Activated T-helper 17 cell treated with anti-CD3 and anti-CD28 coated beads, Interleukin-2, amount 50 U/mL, for 72 hours (primary cell): ENCODE measurements at places on chromosomes 4 and X.

- H3K27me3 ChIP-seq: no peaks in the 10 kb centered on the region
- H3K27ac ChIP-seq: no peak overlapping the region
- no peaks in the 10 kb centered on the region for H3K36me3 ChIP-seq
Observed at GRCh38 chr4:187380181-187380581, 615.4 kb upstream of the ZFP42 start.

DNA sequence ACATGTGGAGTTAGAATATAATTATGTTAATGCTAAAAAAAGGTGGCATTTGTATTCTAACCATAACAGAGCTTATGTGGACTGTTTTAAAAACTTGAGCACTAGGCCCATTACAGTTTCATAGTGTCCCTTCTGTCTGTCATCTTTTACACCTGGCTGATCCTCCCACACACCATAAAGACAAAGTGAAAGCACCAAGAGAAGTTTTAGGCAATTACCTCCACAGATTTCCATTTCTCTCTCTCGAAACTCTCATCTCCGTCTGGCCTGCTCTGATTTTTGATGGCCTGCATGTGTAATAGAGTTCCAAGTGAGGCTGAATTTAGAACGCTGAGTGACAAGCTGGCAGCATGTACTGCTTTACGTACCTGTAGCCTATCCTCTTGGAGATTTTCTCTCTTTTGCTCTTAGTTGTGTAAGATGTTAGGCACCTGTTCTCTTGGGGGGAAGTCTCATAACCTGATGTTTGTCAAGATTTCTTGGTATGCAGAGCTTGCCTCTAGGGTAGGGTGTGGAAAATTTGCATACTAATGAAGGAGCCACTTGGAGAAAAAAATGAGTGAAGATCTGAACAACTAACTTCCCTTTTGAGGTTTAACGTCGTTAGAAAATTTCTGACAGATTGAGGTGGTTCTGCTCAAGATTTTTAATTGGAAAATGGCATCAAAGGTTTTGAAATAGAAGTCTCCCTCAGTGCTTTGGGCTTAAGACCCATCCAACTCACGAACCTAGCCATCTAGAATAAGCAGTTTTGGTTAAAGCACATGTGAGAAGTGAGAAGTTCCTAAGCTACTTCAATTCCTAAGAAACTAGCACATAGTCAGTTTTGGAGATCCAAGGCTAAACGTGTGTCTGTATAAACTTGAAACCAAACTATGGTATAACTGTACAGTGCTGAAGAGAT is 57.6 kb upstream of the RAP1GDS1 start:
- peaks cover 10% of the 10 kb centered on the region for H3K4me1 ChIP-seq
- peak overlapping the region; percentile 73 for H3K4me3 ChIP-seq
- peak; percentile 56 for ATAC-seq
- H3K36me3 ChIP-seq: no peaks in the 10 kb centered on the region

DNA sequence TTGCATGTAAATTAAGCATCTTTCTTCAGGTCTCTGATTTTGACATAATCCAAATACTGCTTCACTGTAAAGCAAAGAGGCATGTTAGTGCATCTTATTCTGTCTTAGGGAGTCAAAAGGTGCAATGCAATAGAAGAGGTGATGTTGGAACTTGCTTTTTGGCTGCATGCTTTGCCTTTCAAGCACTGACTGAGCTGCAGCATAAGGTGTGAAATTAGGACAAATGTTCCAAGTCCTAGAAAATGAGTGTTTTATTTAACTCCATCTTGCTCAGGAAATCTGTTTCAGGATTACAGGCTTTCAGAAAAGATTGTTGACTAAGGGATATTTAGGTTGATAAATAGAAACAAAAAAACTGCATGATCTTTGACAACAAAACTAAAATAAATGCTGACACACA is 30.8 kb downstream of the NAA11 start:
- ATAC-seq: no peak
- no peaks in the 10 kb centered on the region for H3K36me3 ChIP-seq
- H3K4me3 ChIP-seq: no peak overlapping the region
- no peak overlapping the region for H3K27ac ChIP-seq

DNA sequence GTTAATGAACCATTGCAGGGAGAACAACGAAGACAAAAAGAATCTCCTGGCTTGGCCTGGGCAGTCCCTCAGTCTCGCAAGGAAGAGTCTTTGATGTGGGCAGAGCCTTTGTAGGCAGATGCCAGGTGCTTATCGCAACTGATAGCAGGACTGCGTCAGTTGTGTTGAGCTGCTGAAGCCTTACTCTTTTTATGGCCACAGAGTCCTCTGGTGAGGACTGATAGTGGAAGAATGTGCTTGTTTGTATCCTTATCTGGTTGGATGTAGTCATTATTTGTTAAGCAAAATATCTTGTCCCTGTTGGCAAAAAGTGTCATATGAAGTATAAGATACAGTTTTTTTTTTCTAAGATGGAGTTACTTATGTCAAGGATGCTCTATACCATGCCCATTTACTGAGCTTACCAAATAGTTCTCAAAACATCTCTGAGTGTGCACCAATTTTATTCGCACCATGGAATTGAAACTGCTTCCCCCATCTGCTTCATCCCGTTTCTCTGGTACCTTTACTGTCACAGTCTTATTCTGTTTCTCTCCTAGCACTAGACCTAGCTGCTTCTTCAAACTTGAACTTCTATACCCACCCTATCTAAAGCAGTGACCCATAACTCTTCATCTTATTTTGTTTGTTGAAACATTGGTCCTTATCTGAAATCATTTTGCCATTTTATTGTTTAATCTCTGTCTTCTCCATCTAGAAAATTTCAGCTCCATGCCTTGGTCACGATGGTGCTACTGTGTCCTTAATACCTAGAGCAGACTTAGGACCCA is 47.0 kb upstream of the SPRY1 start:
- ATAC-seq: no peak
- H3K4me3 ChIP-seq: no peak overlapping the region
- H3K4me1 ChIP-seq: no peaks in the 10 kb centered on the region
- no peaks in the 10 kb centered on the region for H3K36me3 ChIP-seq
- no peak overlapping the region for H3K27ac ChIP-seq

- peak overlapping the region; percentile 41 for H3K27ac ChIP-seq
- no peaks in the 10 kb centered on the region for H3K4me1 ChIP-seq
- peaks cover 92% of the 10 kb centered on the region for H3K36me3 ChIP-seq
- peak; percentile 60 for ATAC-seq
Observed at GRCh38 chr4:75916091-75916661, 13.9 kb upstream of the PPEF2 start.

DNA sequence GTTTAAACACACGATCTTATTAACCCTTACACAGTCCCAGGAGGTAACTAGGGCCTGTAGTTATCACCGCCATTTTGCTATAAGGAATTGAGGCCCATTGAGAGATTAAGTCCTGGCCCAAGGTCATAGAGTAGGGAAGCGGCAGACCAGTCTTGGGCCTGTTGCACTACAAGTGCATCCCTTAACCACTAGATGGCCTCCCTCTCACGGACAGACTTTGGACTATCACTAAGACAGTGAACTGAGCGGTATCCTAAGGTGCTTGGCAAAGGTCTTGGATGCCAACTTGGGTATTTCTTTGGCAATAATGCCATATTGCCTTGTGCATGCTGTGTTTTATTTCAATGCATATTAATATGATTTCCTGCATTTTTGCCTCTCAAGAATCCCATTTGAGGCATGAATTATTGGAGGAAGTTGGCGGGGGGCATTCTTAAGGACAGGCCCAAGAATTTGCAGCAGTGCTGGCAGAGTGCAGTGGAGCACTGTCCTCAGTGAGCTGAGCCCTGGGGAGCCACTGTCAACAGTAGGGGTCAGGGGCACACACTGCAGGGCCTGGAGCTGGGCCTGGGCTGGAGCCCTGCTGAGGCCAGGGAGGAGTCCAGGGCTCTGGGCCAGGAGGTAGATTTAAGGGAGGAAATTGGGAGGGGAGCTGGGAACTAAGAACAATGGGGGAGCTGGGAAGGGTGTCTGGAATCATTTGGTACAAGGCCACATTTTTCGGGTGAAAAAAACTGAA is 147.4 kb downstream of the SMIM20 start:
- peaks cover 4% of the 10 kb centered on the region for H3K27me3 ChIP-seq
- H3K4me3 ChIP-seq: no peak overlapping the region
- H3K4me1 ChIP-seq: peaks cover 30% of the 10 kb centered on the region
- peak overlapping the region; percentile 26 for H3K27ac ChIP-seq

DNA sequence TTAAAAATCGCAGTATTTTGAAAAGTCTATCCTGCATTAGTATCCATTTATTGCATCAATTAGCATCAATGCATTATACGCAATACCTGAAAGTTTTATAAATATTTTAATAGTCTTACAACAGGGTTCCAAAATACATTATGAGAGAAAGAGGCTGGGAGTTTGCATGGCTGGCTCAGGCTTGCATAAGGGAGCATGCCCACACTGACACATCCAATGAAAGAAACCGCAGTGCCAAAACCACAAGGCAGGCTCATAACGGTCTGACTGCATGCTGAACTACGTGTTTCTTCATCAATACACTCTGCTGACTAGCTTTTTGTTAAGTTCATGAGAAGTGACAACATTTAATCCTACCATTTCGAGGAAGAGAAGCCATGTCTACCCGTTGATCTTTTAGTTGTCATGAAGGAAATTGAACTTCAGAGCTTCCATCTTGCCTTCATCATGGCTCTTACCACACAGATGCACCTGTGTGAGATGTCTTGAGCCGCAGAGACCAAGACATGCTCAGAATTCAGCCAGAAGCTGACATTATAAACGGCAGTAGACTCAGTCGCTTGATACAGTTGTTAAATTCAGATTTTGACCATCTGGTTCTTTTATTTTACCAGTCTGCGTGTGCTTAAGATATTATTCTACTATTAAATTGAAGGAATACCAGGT is 168.8 kb upstream of the FRG1 start:
- no peaks in the 10 kb centered on the region for H3K4me1 ChIP-seq
- ATAC-seq: peak; percentile 34
- no peak overlapping the region for H3K4me3 ChIP-seq
- no peaks in the 10 kb centered on the region for H3K27me3 ChIP-seq

GRCh38 chrX:40952855-40953254 is 132.4 kb upstream of the USP9X start:
- peak overlapping the region; percentile 58 for H3K4me3 ChIP-seq
- no peaks in the 10 kb centered on the region for H3K27me3 ChIP-seq
- no peaks in the 10 kb centered on the region for H3K36me3 ChIP-seq
- peaks cover 18% of the 10 kb centered on the region for H3K4me1 ChIP-seq
- H3K27ac ChIP-seq: peak overlapping the region; percentile 36

- no peak for ATAC-seq
Observed at GRCh38 chr4:41994461-41994985, 4.2 kb downstream of the SLC30A9 start.

DNA sequence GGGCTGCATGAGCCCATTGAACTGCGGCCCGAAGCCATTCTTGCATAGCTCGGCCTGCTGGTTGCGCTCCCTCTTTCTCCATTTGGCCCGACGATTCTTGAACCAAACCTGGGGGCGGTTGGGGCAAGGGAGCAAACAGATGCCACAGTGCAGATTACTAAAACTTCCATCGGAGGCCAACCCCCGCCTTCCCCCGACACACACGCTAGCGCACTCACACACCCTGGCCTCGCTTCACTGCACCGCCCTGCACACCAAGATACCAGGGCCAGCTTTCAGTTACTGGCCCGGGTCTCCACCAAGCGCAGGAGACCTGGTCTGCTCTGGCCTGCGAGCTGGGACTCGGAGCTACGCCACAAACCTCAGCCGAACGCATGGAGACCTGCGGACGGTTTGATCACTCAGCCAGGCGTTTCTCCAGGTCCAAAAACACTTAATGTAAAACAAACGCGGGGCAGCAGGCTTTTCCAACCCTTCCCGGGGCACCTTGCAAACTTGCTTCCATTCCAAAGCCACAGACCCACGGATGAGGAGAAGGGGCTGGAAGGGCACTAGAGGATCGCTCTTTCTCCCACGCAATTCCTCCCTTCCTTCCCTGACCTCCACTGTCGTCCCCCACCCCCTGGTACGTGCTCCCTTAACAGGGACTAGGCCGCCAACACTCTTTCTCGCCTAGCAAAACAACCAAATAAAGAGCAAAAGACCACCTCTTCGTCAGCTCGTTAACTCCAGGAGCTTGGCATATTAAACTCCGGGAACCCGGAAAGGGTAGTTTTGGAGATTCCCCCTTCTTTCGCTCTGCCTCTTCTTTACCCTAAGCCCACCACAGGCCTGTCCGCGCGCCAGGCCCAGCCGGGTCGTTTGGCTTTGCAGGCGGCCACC is 4.1 kb downstream of the PITX2 start:
- no peak overlapping the region for H3K27ac ChIP-seq
- H3K36me3 ChIP-seq: peaks cover 12% of the 10 kb centered on the region
- ATAC-seq: no peak
- peaks cover 73% of the 10 kb centered on the region for H3K27me3 ChIP-seq
- H3K4me3 ChIP-seq: no peak overlapping the region

DNA sequence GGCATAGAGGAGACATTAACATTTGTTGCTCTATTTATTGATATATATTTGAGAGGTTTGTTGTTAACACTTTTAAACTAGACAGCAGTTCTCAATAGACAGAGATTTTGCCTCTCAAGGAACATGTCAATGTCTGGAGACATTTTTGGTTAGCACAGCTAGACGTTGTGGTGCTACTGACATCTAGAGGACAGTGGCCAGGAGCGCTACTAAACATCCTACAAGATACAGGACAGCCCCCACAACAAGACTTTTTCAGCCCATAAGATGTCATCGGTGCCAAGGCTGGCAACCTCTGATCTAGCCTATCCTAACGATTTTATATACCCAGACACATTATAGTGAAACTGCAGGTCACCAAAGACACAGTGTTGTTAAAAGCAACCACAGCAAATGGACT is 18.4 kb upstream of the CTSO start:
- no peak overlapping the region for H3K4me3 ChIP-seq
- no peaks in the 10 kb centered on the region for H3K36me3 ChIP-seq
- peaks cover 24% of the 10 kb centered on the region for H3K27me3 ChIP-seq
- ATAC-seq: no peak
- no peaks in the 10 kb centered on the region for H3K4me1 ChIP-seq

DNA sequence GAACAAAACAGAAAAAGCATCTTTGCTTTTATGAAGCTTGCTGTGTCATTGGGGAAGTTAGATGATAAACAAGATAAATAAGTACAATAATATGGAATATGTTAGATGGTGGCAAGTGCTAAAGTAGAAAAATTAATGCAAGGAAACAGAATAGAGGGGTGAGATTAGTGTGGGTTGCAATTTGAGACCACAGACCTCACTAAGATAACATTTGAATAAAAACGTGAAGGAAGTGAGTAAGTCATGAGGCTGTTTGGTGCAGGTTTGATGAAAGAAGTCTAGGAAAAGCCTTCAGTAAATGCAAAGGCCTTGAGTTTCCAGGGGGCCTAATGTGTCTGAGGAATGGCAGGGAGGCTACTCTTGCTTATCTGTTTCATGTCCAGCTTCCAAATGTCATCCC is 102.5 kb downstream of the CFAP299 start:
- no peak overlapping the region for H3K27ac ChIP-seq
- ATAC-seq: no peak
- no peak overlapping the region for H3K4me3 ChIP-seq
- no peaks in the 10 kb centered on the region for H3K36me3 ChIP-seq
- peaks cover 7% of the 10 kb centered on the region for H3K4me1 ChIP-seq

DNA sequence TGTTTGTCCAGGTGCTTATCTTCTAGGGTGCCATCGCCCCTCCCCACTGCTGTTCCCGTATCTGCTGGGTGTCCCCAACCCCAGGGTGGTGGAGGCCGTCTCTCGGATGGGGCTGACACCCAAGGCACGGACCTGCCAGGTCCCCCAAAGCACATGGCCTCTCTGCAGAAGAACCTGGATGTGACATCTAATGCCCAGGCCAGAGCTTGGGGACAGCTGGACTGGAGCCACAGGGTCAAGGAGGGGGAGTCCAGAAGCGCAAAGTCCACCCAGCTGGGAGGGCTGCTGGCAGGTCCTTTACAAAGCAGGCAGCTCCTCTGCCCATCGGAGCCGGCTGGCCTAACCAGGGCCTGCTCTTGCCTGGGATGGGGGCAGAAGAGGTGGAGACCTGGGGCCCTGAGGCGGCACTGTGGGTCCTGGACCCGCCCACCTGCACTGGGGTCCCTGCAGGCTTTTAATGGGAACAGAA is 751 bp upstream of the DOK7 start:
- no peak for ATAC-seq
- H3K36me3 ChIP-seq: no peaks in the 10 kb centered on the region
- H3K4me1 ChIP-seq: no peaks in the 10 kb centered on the region
- H3K4me3 ChIP-seq: peak overlapping the region; percentile 25
